ENCODE measurements at places on chromosomes 1 and 21.

- DNase-seq, result no peak
These were observed 58.8 kb downstream of the TOMM20 start for GRCh38 chr1:235069577-235070563.

- DNase-seq, result no peak
These were observed 71.4 kb upstream of the COG2 start for GRCh38 chr1:230570724-230571360.

DNA sequence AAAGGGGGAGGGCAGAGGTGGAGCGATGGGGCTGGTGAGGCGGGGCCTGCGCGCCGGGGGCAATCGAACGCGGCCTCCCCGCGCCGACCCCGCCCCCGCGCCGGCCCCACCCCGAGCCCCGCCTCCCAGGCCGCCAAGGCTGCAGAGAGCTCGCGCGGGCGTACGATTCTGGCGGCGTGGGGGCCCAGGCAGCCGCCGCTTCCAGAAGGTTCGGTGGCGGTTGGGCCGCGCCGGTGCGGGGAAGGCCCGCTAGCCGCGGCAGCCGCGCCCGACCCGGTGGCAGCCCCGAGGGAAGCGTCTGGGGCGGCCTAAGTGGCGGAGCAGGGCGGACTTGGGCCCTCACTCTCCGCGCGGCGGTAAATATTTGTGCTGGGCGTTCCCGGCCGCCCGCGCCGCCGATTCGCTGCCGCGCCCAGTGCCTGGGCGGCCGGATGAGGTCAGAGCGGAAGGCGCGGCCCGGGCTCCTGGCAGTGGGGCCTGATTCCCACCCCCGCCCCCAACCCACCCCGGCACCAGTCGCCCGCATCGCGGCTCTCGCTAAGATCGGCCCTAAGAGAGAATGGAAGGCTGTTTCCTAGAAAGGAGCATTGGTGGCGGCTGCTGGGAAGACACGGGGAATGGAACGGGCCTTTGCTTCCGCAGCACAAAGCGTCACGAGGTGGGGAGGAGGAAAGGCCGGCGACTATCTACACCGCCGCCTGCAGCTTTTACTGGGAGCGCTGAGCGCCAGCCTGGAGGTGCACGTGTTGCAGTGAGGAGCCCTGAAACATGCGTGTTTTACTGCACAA lies at the start of gene ACOT7:
Gene ACOT7, minus strand, starts transcription at position 368 of the 788 bp plus-strand sequence. CDS start 368 bp downstream, outside the sequence.
- peak; percentile 82 for DNase-seq

DNA sequence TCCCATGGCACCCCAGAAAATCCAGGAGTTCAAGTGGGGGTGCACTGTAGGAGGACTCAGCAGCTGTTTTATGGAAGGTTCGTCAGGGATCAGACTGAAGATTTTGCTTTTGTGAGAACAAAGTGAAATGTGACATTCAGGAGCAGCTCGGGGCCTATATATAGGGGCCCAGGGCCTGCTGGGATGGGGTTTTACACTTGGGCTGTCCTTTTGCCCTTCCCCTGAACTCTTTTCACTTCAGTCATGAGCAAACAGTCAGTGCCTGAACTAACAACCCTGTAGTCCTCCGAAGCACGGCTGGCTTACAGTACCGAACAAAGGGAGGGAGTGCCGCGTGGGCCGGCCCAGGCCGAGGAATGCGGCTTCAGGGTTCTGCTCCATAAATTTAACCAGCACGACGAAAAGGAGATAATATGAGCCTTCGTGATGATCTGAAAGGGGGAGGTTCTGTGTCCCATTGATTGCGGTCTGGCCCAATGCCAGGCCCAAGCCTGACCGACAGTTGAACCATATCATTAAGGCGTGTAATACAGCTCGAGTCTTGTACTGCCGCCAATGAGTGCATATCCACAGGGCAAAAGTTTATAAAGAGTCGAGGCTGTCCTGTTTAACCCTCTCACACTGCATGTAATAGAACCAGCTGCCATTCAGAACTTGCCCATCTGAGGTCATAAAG lies 139.9 kb downstream of the DHRS3 start:
- no peak for DNase-seq

- no peak for DNase-seq
These were observed 42.2 kb upstream of the GOLT1A start for GRCh38 chr1:204255966-204256365.

DNA sequence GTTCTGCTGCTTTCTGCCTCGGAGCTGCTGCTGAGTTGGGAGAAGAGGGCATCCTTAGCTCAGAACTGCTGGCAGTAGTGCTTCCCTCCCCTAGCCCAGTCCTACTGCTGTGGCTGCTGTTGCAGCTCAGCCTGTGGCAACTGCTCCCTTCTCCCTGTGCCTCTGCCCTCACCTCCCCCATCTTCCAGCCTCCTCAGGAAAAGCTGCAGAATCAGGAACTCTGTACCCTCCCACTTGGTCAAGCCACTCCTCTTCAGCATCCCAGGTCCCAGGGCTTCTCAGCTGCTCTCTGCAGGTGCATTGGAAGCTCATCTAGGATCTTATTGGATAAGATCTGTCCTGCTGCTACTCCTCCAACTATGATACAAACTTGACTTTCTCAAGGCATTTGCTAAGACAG lies 316.7 kb downstream of the BRINP2 start:
- DNase-seq, result no peak

GRCh38 chr21:46121286-46122221 lies 23.6 kb downstream of the COL6A2 start:
- DNase-seq, result peak; percentile 2

- no peak for DNase-seq
These were observed 29.4 kb upstream of the RNPC3 start for GRCh38 chr1:103496014-103496635.

GRCh38 chr21:41745971-41746743 lies 20.7 kb downstream of the RIPK4 start:
- no peak for DNase-seq

GRCh38 chr1:94951046-94951445 lies 24.1 kb upstream of the CNN3 start:
- no peak for DNase-seq

DNA sequence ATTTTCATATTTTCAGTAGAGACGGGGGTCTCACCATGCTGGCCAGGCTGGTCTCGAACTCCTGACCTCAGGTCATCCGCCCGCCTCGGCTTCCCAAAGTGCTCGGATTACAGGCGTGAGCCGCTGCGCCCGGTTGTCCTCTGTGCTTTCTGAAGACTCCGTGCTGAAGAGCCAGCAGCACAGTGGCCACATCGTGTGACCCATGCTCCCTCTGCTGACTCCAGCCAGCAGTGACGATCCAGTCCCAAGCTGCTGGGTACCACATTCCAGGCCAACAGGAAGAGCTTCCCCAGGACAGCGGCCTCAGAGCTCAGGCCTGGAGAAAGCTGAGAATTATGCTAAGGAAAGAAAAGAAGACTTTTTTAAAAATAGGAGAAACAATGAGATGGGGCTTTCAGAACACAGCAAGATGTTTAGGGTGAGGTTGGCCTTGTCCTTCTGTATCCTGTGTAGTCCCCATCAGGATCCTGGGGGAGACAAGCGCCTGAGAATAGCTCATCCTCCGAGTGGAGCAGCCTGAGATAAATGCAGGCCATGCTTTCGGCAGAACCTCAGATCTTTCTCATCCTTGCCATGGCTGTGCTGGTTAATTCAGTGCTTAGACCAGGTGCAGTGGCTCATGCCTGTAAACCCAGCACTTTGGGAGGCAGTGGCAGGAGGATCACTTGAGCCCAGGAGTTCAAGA lies 207.1 kb downstream of the SLC35F3 start:
- peak; percentile 66 for DNase-seq

DNA sequence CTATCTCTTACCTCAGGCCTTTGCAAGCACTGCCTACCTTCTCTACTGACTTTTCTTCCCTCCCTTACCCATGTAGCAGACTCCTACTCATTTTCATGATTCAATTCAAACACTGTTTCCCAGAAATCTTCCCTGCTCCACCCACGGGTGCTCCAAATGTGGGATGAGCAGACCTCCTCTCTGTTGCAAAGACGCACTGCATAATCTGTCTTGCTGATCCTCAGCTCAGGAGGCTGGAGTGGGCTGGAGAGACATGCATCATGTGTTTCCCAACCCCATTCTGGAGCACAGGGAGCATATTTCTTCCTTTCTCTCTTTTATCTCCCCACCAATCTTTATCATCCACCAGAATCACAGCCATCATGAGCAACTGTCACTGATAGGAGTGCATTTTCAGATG lies 459.9 kb upstream of the NFIA start:
- DNase-seq, result no peak

DNA sequence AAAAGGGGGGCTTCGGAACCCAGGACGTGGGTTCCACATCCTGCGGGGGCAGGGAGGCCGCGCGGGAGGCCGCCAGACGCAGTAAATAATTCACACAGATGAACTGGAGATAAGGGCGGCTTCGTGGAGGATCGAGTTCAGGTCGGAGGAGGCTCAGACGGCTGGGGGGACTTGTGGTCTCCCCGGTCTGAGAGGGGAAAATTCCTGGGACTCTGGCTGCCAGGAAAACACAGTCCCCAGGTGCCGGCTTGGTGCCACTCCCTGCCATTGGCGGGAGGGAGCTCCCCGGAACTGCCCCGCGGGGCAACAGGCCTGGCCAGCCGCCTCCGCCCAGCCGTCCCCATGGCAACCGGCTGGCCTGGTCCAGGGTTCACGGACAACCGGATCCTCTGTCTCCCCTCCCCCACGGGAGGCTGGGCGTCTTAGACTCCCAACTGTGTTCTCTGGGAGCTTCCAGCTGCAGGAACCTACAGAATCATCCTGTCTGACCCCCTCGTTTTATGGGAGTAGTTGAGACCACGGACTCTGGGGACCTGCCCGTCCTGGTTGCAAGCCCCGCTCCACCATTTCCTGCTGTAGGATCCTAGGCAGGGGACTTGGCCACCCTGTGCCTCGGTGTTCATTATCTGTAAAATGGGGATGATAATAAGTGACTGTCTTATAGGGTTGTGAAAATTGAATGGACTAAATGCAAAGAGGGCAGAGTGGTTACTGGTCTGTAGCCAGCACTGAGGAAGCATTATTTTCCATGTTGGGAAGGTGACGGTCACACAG lies 9.6 kb downstream of the CAMK2N1 start:
- no peak for DNase-seq

- no peak for DNase-seq
These were observed 70.7 kb upstream of the USP24 start for GRCh38 chr1:55285834-55286233.

DNA sequence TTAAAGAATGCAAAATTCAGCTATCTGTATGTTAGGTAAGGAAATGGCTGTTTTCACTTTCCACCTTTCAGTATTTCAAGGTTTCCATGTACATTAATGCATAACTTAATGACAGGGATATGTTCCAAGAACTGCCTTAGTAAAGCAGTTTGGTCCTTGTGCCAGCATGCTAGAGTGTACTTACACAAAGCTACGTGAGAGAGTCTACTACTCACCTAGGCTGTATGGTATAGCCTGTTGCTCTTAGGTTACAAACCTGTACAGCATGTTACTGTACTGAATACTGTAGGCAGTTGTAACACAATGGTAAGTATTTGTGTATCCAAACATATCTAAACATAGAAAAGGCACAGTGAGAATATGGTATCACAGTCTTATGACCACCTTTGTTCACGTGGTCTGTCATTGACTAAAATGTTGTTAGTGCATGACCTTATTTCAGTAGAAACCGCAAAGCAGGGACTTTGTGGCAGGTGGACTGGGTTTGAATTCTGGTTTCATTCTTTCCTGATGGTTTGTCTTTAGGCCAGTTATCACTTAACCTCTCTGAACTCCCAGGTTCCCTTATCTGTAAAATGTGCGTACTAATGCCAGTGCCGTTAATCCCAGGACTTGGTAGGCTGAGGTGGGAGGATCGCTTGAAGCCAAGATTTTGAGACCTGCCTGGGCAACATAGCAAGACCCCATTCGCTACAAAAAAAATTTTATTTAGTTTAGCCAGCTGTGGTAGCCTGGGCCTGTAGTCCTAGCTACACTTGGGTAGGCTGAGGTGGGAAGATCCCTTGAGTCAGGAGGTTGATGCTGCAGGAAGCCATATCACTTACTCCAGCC lies 4.9 kb downstream of the SMYD2 start:
- DNase-seq, result no peak

GRCh38 chr1:23577056-23578004 lies 18.0 kb upstream of the ID3 start:
- no peak for DNase-seq

- DNase-seq, result no peak
These were observed 139.4 kb downstream of the VPS13D start for GRCh38 chr1:12369258-12369657.

DNA sequence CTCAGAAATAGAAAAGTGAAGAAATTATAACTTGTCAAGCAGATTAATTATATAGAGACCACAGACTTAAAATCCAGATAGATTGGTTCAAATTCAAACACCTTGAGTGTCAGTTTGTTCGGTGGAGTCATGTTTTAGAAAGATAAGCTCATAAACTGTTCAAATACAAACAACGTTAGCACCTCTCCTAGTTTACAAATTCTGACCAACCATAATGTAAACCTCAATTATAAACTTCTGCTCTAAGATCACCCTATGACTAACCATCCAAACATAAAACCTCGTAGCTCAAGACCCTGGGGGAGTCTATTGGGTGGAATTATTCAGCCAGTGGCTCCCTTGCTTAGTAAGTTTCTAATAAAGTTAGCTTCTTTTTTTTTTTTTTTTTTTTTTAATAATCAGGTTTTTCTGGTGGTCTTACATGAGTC lies 12.4 kb downstream of the CBR1 start:
- DNase-seq, result no peak

DNA sequence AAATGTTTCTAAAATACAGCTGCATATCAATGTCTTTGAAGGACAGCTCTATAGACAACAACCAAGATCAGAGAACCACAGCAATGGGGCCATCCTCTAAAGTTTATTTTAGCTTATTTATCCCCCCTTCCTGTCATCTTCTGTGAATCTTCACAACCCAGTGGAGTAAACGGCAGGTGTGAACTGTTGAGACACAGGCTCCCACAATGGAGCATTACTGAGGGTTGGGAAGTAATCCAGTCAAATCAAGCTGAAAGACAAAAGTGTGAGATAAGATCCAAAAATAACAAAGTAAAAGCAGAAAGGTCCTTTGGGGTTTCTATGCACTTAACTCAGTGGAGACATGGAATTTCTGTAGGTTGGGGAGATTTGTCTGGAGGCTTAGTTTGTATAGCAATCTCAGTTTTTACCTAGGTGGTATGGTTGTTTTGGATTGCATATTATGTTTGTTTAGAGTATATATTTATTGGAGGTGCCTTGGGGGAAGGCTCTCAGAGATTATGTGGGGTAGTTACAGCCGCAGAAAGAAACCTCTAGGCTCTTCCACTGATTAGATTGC lies 286.9 kb upstream of the ADGRL2 start:
- DNase-seq, result no peak
